Stimulated activated naive B cell treated with anti-CD40 and anti-IgM and Interleukin-4, amounts not matched to agents 10 μg/mL and 1 μg/mL and 100 μg/mL, for 72 hours (primary cell): ENCODE measurements at places on chromosomes 13 and 19.

- DNase-seq = no peak
Observed at GRCh38 chr19:55273978-55274707, 5.8 kb downstream of the HSPBP1 start.

GRCh38 chr13:23399347-23399746, 34.2 kb downstream of the SACS start:
- no peak for DNase-seq

DNA sequence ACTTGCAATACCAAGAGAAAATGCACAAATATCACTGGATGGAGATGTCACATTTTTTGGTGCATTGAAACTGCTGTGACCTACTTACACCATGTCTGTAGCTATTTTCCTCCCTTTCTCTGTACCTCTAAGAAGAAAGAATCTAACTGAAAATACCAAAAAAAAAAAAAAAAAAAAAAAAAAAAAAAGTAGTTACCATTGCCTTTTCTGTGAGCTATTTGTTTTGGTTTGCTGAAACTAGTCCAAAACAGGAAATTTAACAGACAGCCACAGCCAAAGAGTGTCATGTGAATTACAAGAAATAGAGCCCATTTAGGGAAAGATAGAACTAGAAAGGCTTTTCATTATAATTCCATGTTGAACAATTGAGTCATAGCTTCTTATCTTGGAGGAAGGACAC, 37.3 kb downstream of the TNFSF13B start:
- no peak for DNase-seq

- no peak for DNase-seq
Observed at GRCh38 chr19:4144666-4145249, 8.7 kb upstream of the CREB3L3 start.

DNA sequence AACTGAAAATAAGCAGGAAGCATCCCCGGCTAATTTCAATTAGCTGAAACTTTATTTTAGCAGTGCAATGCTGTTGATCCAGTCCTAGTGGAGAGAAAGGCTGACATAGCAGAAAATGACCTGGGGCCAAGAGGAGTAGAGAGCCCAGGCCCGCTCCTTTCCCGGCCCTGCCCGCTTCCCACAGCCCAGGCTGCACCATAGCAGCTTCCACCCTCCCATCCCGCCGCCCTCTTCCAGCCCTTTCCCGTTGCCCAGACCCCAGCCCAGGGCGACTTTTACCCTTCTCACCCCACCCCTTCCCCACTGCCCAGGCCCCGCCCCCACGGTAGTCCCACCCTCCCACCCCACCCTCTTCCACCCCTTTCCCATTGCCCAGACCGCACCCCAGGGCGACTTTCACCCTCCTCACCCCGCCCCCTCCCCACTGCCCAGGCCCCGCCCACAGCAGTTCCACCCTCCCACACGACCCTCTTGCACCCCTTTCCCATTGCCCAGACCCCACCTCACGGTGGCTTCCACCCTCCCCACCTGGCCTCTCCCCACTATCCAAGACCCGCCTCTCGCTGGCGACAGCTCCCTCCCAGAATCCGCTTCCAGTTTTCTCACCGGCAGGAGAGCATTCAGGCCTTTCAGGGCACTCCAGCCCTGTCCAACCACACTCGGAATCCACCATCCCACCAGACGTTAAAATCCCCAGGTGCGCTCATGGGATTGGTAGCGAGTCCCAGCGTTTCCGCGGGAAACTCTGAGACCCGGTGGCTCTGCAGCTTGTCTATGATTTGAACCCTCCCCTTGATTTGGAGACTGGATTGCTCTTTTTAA, 8.3 kb downstream of the ZNF160 start:
- DNase-seq = no peak

GRCh38 chr13:101736566-101736965, 284.1 kb downstream of the ITGBL1 start:
- no peak for DNase-seq

DNA sequence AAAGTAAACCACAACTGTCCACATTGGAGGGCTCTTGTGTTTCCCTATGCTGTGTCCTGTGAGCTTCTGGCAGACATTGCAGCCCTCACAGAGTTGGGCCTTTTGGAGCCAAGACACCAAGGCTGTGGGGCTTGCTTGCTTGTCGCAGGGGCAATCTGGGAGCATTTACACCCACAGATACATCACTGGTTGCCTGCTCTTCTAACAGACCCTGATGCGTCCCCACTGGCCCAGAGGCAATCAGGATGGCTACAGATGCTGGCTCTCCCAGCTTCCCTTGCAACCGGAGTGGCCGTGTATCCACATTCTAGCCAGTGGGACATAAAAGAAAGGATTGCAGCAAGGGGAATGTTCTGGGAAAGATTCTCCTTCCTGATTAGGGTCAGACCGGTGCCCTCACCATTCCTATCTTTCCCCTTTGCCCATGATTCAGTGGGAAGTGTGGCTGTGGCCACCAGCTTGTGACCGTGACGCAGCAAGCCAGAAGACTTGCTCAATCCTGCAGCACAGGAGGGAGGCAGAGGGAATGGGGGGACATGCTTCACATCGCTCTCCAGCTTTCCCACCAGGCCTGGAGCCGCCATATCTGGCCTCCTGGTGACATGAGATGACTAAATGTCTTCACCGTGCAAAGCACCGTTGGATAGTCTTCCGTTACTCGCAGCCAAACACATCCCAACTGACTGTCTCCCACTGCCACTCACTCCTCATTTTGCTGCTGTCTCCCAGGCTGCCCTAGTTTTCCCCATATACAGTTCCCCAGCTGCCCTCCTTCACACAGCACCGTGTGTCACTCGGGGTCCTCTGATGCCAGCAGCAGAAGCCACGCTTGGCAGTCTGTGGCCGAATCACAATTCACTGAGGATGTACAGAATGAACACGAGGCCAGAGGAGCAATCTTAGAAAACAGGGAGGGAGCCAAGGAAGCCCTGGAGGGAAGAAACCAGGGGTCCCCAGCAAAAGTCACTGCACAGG, 151.0 kb downstream of the DPF1 start:
- no peak for DNase-seq

GRCh38 chr19:23460656-23461055, 65.4 kb upstream of the ZNF91 start:
- DNase-seq = no peak

- no peak for DNase-seq
Observed at GRCh38 chr19:57212109-57212508, 18.7 kb upstream of the AURKC start.

DNA sequence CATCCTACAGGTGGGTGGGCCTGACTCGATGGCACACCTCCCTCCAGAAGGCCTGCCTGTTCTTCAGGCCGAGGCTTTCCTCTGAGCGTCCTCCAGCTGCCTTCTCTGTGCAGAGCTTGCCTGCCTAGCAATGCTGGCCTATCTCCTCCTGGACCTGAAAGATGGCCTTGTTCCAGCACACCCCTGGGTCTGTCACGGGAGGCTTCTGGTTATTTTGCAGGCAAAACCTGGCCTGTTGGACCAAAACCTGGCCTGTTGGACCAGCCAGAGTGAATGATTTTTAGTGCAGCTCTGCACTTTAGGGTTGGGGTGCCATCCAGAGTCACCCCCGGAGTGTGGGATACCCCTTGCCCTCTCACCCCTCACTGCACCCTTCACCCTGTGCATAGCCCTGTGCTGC, 128.4 kb downstream of the KATNAL1 start:
- DNase-seq = no peak

DNA sequence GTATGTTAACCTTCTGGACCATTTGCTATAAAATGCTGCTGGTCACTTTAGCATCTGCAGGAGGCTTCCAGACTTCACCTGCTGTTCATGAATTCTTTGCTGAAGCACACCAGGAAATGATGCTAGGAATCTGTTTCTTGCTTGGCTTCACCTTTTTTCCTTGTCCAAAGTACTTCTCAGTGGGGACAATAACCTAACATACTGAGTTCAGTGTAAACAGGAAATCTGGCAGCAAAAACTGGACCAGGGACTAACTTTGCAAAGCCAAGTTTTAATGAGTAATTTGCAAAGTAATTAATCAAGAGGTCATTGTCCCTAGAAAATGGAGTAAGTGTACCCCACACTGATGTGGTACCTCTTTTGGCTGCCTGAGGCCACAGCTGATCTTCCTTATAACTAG, 128.4 kb downstream of the RXFP2 start:
- DNase-seq = no peak

GRCh38 chr19:45502111-45502510, 3.9 kb downstream of the PPM1N start:
- DNase-seq = no peak

GRCh38 chr13:97239943-97240787, 18.0 kb downstream of the MBNL2 start:
- no peak for DNase-seq

DNA sequence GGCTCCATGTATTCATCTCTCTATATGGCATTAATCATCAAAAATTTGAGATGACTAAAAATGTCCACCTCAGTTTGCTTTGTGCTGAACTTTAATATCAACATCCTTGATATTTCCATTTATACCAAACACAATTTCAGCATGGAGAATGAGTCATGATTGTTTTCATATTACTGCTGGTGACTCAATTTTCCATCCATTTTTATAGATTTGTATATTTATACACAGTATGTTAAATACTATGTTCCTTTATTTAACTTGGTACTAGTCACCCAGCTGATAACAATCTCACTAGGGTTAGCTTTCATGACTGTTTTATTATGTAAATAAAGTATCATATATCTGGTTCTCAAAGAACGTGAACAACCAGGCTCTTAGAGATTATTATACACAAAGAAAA, 1255.1 kb downstream of the SLITRK1 start:
- no peak for DNase-seq

DNA sequence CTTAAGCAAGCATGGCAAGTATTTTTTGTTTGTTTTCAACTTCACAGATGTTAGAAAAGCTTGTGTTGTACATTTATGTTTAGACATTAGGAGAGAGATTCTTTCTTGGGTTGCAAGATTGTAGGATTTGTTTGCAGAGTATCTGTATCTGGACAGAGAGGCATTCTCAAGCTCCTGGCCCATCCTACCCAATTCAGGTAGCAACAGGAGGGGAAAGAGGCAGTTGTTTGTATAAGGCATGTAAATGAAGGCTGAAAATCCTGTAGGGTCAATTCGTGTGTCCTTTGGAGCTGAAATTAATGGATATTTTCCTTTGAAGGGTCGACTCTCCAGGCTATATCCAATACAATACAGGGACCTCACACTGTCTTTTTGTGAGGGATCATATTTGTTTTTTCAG, 147.3 kb downstream of the KCNRG start:
- no peak for DNase-seq

- peak; percentile 38 for DNase-seq
Observed at GRCh38 chr19:3140667-3141038, 4.8 kb downstream of the GNA15 start.

GRCh38 chr19:17488593-17489391, 18.5 kb downstream of the SLC27A1 start:
- DNase-seq = peak; percentile 65

- no peak for DNase-seq
Observed at GRCh38 chr13:78881054-78881453, 222.1 kb upstream of the OBI1 start.

GRCh38 chr19:5652261-5652660, 28.1 kb downstream of the MICOS13 start:
- no peak for DNase-seq

GRCh38 chr13:95834134-95834765, 157.3 kb downstream of the DNAJC3 start:
- peak; percentile 33 for DNase-seq

DNA sequence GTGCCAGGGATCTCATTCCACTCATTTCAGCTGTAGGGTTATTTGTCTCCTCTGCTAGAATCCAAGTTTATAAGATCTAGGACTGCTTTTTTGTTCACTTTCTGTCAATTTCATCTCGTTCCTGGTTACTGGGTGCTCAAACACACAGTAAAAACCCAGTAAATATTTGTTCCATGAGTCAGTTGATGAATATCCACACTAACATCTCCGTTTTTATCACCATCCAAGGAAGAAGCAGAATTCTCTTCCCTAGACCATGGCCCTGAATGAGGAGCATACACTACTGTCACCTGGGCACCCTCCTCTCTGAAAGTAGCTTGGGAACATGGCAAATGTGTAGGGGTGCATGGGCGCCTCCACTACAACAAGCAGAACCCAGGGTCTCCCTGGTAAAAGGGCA, 390.8 kb downstream of the FOXO1 start:
- DNase-seq = no peak

- no peak for DNase-seq
Observed at GRCh38 chr13:98176777-98177608, at the start of gene RNF113B. TSS of gene RNF113B (minus strand) at chr13:98177269. CDS start at chr13:98177236, 33 bp downstream.

- DNase-seq = no peak
Observed at GRCh38 chr13:28326056-28326455, 168.9 kb downstream of the FLT1 start.

- no peak for DNase-seq
Observed at GRCh38 chr19:33310606-33311325, 8.4 kb upstream of the CEBPA start.

- DNase-seq = no peak
Observed at GRCh38 chr13:51913421-51914136, 51.8 kb downstream of the CCDC70 start.

DNA sequence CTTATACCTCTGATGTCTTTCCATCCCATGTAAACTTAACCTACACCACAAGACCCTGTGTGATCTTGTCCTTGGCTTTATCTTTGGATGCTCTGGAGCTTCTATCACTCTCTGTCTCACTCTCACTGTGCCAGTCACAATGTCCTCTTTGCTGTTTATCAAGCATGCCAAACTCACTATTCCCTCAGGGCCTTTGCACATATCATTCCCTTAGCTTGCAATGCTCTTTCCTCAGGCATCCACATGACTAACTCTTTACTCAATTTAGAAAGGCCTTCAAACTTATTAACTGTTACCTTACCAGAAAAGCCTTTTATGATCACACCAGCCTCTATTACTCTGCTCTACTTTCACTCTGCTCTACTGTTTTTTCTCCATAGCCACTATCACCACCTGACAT, 354.1 kb downstream of the RFC3 start:
- DNase-seq = no peak

DNA sequence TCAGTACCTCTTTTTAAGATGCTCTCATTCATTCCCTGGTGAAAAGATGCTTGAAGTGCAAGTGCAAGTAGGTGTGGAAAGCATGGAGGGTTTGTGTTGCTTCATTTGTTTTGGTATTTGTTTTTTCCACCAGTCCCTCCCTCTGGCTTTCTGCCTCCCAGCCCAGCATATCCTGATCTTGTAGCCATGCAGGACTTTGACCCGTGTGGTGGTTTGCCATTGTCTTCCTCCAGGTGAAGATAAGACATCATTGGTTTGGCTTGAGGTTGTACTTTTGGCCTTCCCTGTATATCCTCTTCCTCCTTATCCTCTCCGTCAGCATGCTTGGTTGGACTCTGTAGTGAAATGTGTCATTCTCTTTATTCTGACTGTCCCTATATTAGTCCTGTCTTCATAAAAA, 9.1 kb downstream of the SPINT2 start:
- DNase-seq = no peak

DNA sequence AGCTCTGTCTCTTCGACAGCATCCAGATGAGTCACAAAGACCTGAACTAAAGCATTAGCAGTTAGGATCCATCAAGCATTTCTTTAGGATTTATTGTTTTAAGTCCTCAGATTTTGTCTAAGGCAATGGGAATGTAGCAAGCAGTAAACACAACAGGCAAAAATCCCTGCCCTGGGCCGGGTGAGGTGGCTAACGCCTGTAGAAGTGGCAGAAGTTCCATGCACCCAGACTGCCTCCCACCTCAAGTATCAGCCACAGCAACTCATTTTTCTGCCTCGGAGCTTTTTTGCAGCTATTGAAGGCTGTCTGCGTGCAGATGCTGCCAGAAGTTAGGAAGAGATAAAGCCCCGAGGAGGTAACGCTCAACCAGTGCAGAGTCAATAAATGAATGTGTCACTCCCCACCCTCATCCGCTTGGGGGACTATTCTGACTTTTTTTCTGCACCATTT, 47.1 kb upstream of the MRI1 start:
- no peak for DNase-seq

- no peak for DNase-seq
Observed at GRCh38 chr13:23608701-23609413, 38.6 kb downstream of the TNFRSF19 start.
